ENCODE measurements at places on chromosomes 4 and X.

DNA sequence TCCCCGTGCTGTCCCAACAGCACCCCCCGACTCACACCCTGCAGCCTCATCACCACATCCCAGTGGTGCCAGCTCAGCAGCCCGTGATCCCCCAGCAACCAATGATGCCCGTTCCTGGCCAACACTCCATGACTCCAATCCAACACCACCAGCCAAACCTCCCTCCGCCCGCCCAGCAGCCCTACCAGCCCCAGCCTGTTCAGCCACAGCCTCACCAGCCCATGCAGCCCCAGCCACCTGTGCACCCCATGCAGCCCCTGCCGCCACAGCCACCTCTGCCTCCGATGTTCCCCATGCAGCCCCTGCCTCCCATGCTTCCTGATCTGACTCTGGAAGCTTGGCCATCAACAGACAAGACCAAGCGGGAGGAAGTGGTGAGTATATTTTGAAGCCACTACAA, 5.4 kb downstream of the AMELX start:
- no peak for DNase-seq

DNA sequence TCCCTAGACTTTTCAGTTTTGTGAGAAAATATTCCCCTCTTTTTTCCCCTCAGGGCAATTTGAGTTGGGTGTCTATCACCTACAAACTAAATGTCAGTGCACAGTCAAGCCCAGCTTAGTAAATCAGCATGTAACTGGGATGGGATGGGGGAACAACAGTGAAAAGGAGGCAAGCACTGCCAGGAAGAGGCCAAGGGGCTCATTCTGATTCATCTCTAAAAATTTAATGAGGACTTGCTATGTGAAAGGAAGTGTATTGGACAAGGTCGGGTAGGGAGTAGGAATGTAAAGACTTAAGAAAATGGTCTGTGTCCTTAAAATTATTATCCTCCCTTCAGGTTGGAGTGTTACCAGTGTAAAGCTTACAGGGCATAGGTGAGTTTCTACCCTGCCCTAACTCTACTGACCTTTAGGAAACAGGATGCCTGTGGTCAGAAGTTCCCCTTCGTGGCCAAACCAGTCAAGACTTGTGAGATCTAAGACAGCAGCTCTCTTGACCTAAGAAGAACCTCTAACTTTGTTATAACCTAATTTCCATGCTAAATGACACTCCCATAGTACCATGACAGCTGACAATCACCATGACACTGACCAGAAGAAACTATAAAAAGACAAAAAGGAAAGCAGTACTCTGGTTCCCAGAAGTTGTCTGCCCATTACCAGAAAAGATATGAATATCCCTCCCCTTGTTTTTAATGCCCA, 194.4 kb upstream of the LDB2 start:
- no peak for DNase-seq

DNA sequence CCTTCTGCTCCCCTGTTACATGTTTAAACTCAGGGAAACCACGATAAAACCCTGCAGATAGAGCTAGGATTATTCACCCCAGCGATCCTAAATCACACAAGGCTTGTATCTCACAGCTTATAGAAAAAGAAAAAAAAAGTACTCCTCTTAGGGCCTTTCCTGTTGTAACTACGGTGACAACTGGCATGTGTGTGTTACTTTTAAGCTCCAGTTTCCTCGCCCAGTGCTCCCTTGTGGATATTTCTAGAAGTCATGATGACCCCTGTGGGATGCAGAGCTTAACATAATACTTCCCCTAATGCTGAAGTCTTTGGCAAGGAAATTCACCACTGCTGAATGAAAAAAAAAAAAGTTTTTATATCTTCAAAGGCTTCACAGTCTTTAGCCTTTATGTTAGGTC, 114.7 kb downstream of the NWD2 start:
- no peak for DNase-seq

DNA sequence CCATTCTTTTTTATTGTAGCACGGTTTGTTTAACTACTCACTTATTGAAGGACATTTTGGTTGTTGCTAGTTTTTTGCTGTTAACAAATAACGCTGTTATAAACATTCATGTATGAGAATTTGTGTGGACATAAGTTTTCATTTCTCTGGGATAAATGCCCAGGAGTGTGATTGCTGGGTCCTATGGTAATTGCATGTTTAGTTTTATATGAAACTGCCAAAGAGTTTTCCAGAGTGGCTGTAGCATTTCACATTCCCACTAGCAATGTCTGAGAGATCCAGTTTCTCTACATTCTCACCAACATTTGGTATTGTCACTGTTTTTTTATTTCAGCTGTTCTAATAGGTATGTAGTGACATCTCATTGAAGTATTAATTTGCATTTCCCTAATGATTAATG, 66.8 kb downstream of the PLAC1 start:
- DNase-seq: no peak

DNA sequence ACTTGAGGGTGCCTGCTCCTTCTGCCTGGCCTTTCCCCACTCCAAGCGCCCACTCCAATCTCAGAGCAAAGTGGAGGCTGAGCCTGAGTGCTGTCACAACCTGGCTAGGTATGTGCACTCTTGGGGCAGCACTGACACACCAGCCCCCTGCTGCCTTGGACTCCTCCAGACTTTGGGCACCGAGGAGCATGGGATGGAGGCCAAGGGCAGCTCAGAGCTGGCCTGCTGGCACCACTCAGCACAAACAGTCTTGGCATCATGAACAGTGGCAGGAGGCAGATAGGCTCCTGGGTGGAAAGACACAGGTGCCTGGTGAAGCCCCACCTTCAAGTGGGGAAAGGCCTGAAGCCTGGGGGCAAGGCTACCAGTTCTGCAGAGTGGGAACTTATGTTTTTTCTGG, 91.8 kb downstream of the KCNIP4 start:
- DNase-seq: no peak

- DNase-seq: no peak
These were observed 122.8 kb downstream of the ZC4H2 start for GRCh38 chrX:64853424-64853823.
